Right lung (tissue), 10 donors: ENCODE measurements at places on chromosomes 5 and 9. TPM values are rescaled to one million over a fixed set of nuclear protein-coding genes. Genes with fewer than 3 reads are reported as not detected.

The TSLP gene
- 0.76 TPM for polyA plus RNA-seq

DNA sequence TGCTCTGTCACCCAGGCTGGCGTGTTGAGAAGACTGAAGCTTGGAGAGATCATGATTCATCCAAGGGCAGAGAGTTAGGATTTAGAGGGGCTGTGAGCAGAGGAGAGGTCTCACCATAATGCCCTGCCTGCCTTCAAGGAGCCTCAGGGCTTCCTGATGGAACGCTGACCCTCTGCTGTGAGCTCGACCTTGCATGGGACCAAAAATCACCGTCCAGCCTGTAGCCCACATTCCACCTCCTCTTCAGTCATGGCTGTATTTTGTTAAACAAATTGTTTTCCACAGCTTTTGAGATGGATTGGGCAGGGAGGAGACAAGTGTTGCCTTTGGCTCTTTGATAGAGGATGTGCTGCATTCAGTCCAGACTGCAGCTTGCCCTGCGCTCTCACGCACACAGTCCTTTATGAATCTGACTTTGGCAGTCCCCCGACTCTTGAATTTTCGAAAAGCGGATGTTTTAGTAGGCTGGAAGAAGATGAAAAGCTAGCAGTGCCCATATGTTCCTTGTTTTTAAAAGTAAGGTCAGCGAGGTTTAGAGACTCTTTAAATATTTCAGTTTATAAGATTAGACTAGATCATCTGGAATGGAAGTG is 79.5 kb downstream of the MVB12B start:
- no peak for DNase-seq

DNA sequence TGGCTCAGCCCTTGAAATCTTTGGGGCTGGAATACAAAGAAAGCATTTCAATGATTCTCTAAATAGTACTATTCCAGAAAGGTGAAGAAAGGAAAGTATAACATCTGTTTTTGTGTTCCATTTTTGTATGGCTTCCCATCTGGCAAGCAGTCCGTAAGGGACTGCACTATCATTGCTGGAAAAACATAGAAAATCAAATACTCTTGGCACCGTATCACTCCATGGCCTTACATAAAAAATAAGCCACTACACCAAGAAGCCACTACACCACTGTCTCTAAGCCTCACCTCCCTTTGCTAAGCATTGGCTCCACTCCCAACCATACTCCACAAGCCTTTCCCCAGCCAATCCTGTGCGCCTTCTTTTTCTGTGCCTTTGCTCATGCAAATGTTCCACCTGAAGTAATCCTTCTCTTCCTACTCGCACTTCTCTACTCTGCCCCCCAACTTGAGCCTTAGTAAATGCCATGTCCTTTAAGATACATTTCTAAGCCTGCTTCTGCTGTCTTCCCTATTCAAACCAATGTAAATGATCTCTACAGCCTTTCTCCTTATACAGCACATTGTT is 454.6 kb upstream of the TUSC1 start:
- DNase-seq: no peak

DNA sequence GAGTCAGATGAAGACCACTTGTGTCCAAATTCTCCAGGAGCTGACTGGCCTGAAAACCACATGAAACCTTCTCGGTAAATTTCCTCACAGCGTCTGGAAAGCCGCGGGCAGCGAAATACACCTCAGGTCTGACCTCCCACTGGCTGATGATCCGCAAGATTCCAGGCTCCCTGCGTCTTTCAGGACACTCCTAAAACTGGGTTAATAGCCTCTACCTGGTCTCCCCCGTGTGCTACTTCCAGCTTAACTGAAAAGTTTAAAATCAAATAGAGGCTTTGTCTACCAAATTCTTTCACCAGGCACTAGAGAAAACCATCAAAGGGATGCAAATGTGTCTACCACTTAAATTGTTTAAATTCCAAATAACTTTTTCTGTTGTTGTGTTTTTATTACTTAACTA is 312.6 kb downstream of the DRD1 start:
- DNase-seq: no peak

The STPG3 gene
- polyA plus RNA-seq: 0.74 TPM
